HEK293T (cell line): ENCODE measurements at places on chromosomes 1 and 21.
A peak's percentile ranks its signal among the peaks of the same experiment; 100 is the strongest.

GRCh38 chr1:22710701-22711049, at the start of gene EPHB2:
EPHB2 (plus strand) TSS chr1:22710839; CDS start chr1:22710983, 144 bp downstream.
- DNase-seq, result peak; percentile 79

DNA sequence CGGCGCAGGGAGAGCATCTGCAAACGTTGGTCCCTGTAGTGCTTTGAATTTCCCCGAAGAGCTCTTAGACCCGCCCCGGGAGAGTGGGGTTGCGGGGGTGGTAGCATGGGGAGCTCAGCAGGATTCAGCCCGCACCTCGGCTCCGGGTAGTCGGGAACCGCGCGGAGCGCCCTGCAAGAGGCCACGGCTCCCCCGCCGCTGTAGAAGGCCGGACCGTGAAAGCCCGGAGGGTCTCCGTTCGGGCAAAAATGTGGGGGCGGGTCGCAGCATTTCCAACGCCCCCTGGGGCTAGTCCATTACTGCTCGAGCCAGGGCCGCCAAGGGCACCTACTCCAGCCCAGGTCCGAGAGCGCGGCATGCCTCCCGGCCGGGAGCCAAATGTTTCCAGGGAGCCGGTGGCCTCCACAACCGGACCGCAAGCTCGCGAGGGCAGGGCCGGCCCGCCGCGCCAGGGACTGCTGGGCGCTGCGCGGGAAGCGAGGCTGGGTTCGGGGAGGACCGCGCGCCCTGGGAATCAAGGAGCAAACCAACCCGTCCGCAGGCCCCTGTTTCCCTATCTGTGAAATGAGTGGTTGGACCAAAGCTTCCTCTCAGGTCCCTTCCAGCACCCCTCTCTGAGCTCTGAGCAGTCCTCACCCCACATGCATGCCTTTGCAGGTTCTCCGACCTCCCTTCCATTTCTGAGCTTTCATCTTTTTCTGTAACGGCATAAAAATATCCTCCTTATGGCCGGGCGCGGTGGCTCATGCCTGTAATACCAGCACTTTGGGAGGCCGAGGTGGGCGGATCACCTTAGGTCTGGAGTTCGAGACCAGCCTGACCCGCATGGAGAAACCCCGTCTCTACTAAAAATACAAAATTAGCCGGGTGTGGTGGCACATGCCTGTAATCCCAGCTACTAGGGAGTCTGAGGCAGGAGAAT, 775 bp upstream of the TMEM63A start:
- DNase-seq, result peak; percentile 60

DNA sequence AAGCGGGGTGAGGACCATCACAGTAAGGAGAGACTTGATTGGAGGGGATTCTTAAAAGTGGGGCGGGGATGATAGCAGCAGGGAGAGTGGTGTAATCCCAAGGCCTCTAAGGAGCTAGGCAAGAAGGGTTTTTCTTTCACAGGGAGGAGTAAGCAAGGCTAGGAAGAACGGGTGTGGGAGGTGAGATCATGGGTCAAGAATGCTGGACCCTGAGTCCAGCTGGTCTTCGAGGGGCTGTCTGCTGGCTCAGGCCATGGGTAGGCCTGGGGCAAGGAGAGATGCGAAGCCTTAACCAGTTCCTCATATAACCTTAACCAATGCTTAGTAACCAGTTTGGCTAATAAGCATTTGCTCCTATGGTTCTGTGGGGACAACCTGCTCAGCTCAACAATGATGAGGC, 599.1 kb downstream of the NPHP4 start:
- no peak for DNase-seq

DNA sequence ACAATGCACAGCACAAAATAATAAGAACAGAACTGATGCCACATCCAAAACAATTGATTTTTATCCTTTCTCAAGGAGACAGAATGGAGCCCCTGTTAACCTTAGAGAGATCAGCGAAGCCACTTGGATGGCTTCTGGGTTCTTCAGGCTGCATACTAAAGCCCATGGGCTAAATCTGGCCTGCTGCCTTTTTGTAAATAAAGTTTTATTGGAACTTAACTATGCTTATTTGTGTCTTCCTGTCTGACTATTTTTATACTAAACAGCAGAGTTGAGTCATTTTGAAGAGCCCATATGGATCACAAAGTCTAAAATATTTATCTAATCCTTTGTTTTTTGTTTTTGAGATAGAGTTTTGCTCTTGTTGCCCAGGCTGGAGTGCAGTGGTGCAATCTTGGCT, 16.3 kb upstream of the PPM1J start:
- no peak for DNase-seq

- no peak for DNase-seq
Observed at GRCh38 chr1:154837034-154837671, 32.9 kb downstream of the KCNN3 start.

- no peak for DNase-seq
Observed at GRCh38 chr1:214050513-214051401, 63.0 kb downstream of the PROX1 start.

GRCh38 chr1:92484472-92485380, 2.0 kb downstream of the GFI1 start:
- peak; percentile 31 for DNase-seq

GRCh38 chr21:29843804-29844203, 96.0 kb downstream of the GRIK1 start:
- DNase-seq, result no peak

- no peak for DNase-seq
Observed at GRCh38 chr1:51620470-51620869, 3.6 kb downstream of the OSBPL9 start.

DNA sequence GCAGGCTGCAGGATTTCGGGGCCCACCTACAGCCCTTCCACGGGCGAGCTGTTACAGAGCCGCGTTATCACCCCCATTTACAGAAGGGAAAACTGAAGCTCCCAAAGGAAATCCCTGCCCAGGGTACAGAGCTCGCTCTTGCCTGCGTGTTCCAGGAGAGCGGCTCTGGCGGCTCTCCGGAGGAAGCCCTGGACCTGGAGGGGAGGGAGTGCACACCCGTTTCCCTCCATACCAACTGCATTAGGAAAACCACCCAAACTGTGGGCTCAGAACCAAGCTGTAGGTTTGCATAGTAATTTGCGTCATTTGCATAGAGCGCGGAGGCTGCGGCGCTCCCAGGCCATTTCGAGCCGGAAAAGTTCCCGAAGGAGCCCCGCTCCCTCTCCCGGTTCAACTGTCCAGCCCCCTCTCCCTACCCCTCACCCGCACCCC, 24.7 kb upstream of the ADGRB2 start:
- no peak for DNase-seq

- no peak for DNase-seq
Observed at GRCh38 chr1:244590670-244591069, 62.3 kb upstream of the DESI2 start.

- no peak for DNase-seq
Observed at GRCh38 chr1:79190074-79190473, 183.5 kb upstream of the ADGRL4 start.

- DNase-seq, result no peak
Observed at GRCh38 chr1:221697923-221698425, 43.9 kb downstream of the DUSP10 start.

DNA sequence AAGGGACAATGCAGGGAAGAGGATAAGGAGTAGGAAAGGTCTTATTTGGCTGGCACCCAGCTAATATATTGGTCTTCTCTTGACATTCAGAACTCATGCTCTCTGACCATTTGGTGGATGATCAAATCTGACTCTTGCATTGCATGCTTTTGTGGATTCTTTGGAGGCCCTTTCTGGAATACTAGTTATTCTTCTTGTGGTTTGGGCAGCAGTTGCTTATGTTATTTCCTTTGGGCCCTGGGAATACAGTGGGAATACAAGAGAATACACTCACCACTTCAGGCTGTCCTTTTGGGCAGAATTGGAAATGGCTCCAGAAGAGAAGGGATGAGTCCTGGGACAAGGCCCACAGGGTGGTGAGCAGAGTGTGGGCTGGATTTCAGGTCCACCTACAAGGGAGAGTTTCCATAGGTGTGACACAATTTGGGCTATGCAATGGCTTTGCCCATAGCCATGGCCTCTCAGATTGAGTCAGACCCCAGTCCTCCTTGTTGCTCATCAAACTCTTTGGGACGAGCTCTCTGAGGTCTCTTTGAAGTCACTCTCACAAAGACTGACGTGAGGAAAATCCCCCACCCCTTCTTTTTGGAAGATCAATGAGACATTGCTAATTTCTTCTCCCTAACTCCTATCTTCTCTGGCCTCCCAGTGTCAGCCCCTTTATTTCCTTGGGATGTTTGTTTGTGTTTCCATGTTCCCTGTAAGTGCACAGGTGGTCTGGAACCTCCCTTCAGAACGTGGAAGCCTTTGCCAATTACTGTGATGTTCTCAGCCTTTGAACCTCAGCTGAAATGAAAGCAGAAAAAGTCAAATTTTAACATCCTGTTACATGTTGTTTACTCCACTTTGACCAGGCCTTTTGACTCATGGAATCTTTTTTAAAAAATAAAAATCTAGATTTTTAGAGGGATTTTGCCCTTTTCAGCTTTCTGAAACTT, 19.4 kb downstream of the HSD11B1 start:
- no peak for DNase-seq

DNA sequence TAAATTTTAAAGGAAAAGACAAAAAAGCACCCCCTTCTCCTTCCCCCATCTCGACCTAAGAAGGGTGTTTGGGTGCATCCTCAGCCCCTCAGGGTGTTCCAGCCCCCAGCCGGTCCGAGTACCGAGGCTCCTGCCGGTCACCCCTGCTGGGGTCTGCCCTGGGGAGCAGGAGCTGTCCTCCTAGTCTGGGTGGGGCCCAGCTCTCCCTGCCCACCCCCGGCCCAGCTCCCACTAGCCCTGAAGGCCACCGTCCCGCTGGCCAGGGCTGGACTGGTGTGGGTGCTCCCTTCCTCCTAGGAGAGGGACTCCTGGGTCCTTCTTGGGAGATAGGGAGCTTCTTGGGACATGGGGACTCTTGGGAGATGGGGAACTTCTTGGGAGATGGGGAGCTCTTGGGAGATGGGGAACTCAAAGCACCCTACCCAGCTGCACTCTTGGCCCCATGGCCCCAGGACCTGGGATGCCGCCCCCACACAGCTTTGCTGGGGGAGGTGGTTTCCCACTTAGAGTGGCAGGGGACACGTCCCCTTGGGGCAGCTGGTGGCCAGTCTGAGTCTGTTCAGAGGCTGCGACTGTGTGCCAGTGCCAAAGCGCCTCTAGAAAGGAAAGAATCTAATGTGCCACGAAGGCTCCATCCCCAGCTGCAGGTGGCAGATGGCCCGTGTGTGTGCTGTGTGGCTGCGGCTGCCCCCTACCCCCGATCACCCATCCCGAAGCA, 44.5 kb downstream of the MORN1 start:
- no peak for DNase-seq

DNA sequence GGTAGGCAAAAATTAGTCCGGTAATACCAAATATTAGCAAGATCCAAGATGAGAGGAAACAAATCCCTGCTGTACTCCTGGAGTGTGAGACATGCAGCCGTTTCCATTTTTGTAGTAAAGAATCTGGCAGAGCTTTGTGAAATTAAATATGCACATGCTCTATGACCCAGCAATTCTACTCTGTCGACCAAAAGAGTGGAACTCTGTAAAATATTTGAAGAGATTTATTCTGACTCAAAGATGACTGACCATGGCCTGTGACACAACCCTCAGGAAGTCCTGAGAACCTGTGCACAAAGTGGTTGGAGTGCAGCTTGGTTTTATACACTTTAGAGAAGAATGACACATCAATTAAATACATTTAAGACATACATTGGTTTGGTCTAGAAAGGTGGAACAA, 16.2 kb downstream of the HAX1 start:
- DNase-seq, result no peak

DNA sequence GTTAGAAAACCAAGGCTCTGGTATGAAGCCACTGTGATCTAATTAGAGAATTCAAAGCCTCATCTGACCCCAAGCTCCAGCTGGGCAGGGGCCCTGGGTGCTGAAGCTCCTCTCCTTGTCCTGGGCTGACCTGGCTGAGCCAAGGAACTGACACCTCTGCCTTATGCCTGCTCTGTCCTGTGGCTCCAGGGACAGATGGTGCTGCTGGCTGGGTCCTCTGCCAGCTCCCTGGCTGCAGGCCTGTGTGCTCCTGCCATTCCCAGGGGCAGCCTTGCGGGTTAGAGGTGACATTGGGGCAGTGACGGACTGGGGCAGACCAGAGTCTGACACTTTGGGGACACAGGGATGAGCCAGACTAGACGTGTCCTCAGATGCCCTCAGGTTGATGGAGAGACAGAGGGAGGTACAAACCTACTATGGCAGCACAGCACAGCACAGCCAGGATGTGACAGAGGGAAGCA, 11.8 kb downstream of the ACOT11 start:
- no peak for DNase-seq

GRCh38 chr1:110433803-110434202, 17.1 kb upstream of the PROK1 start:
- DNase-seq, result peak; percentile 69

- no peak for DNase-seq
Observed at GRCh38 chr1:206493279-206493678, 14.1 kb upstream of the RASSF5 start.

GRCh38 chr1:193069748-193070385, 10.5 kb downstream of the RO60 start:
- peak; percentile 68 for DNase-seq

GRCh38 chr1:200740571-200741208, 2.0 kb downstream of the CAMSAP2 start:
- DNase-seq, result no peak

- no peak for DNase-seq
Observed at GRCh38 chr1:183135336-183135735, 50.7 kb upstream of the LAMC2 start.

DNA sequence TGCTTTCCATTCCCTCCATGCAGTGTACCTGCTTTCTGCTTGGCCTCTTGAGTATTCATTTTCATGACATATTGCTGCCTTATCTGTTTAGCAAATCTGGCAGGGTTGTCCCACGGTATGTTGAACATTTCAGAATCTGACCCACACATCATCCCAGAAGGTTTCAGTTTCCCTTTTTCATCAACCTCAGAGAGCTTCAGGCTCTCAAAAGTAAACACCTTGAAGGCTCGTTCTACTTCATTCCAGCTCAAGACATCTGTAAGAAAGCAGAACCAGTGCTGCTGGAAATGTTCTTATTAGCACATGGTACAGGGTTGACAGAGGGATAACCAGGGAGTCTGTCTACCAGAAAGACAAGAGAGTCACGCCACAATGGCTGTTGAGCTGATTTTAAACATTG, 103.6 kb downstream of the SPAG17 start:
- no peak for DNase-seq

DNA sequence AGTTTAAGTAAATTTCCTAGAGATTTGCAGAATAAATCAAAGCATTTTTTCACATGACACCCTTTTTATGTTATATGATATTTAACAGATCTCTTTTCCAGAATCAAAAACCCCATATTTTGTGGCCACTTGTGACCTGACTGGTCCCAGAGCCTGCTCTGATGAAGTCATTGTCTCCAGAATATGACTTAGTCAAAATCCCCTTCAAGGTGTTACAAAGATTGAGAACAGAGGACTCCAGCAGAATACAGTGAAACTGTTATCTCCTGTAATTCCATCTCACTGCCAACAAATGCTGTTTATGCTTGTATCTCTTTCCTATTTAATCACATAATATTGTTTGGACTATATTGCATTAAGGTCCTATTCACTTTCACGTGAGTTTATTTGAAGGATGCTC, 25.6 kb downstream of the RGS1 start:
- DNase-seq, result no peak

GRCh38 chr1:205043866-205044265, 854 bp downstream of the CNTN2 start:
- no peak for DNase-seq

GRCh38 chr1:80341021-80341420, 1334.5 kb upstream of the ADGRL4 start:
- no peak for DNase-seq
